Dermis blood vessel endothelial cell (primary cell): ENCODE measurements at places on chromosomes 12 and 14. TPM values are rescaled to one million over a fixed set of nuclear protein-coding genes. Genes with fewer than 3 reads are reported as not detected.

The DIO2 gene
- total RNA-seq: 0.51 TPM in 1 of 2 replicates, not detected in the other

The DAAM1 gene
- 32.0 and 65.3 TPM in 2 replicates for total RNA-seq

The MSI1 gene
- not detected in 2 replicates for total RNA-seq

The FMNL3 gene
- 101 and 121 TPM in 2 replicates for total RNA-seq

The ZNF891 gene
- total RNA-seq: 0.93 and 1.0 TPM in 2 replicates

The ARF6 gene
- total RNA-seq: 64.7 and 66.6 TPM in 2 replicates

The ASPG gene
- under 0.01 TPM in 1 of 2 replicates, not detected in the other for total RNA-seq

The TAS2R13 gene
- 0.84 and 1.0 TPM in 2 replicates for total RNA-seq

The NPAS3 gene
- 0.05 TPM in 1 of 2 replicates, not detected in the other for total RNA-seq

The TSHR gene
- not detected in 2 replicates for total RNA-seq

The TSPAN19 gene
- under 0.01 TPM in 1 of 2 replicates, not detected in the other for total RNA-seq

The KIF26A gene
- total RNA-seq: 23.8 and 31.8 TPM in 2 replicates

The SLCO1B1 gene
- total RNA-seq: not detected in 2 replicates

The ESYT1 gene
- 400 and 456 TPM in 2 replicates for total RNA-seq

The MAPK1IP1L gene
- total RNA-seq: 22.5 and 35.2 TPM in 2 replicates

The PLEKHH1 gene
- total RNA-seq: 0.09 and 1.0 TPM in 2 replicates

The LHX5 gene
- 0.05 TPM in 1 of 2 replicates, not detected in the other for total RNA-seq

The SLC25A47 gene
- not detected in 2 replicates for total RNA-seq

The SYNDIG1L gene
- not detected in 2 replicates for total RNA-seq

The PTPN6 gene
- 2.4 and 3.4 TPM in 2 replicates for total RNA-seq

The DNAI7 gene
- 0.28 TPM in 1 of 2 replicates, not detected in the other for total RNA-seq

The CCDC63 gene
- total RNA-seq: not detected in 2 replicates

The RHEBL1 gene
- 1.2 and 2.0 TPM in 2 replicates for total RNA-seq

The SLC17A8 gene
- total RNA-seq: not detected in 2 replicates

The PUS1 gene
- 12.3 and 17.6 TPM in 2 replicates for total RNA-seq

The LRTM2 gene
- total RNA-seq: not detected in 2 replicates

The VWF gene
- total RNA-seq: 3,052 and 3,683 TPM in 2 replicates

The FAM90A1 gene
- total RNA-seq: 0.05 TPM in 1 of 2 replicates, not detected in the other

The ADAMTS20 gene
- not detected in 2 replicates for total RNA-seq

The TAS2R7 gene
- not detected in 2 replicates for total RNA-seq

The HCAR2 gene
- total RNA-seq: not detected in 2 replicates

The CABP1 gene
- 0.17 TPM in 1 of 2 replicates, not detected in the other for total RNA-seq

The SLC8A3 gene
- total RNA-seq: 0.42 and 0.68 TPM in 2 replicates

The PLXNC1 gene
- total RNA-seq: 0.17 and 0.23 TPM in 2 replicates

The GSC gene
- not detected in 2 replicates for total RNA-seq

The SYNE3 gene
- total RNA-seq: 15.5 and 33.6 TPM in 2 replicates

The CRADD gene
- 11.9 and 14.8 TPM in 2 replicates for total RNA-seq

The CLEC1B gene
- not detected in 2 replicates for total RNA-seq

The GNS gene
- total RNA-seq: 346 and 388 TPM in 2 replicates

The EPYC gene
- not detected in 2 replicates for total RNA-seq

The MUCL1 gene
- total RNA-seq: not detected in 2 replicates

The MMAB gene
- 14.0 and 26.9 TPM in 2 replicates for total RNA-seq

The DCN gene
- total RNA-seq: 4.3 and 35.6 TPM in 2 replicates

The CLMN gene
- total RNA-seq: 0.68 and 1.5 TPM in 2 replicates
